ENCODE measurements at places on chromosomes 2 and 18. TPM values are rescaled to one million over a fixed set of nuclear protein-coding genes. Genes with fewer than 3 reads are reported as not detected.

GRCh38 chr18:48135436-48135966 is 205.0 kb upstream of the SMAD2 start:
- no peak for DNase-seq

- no peak for DNase-seq
These were observed 2.8 kb downstream of the PCBP1 start for GRCh38 chr2:70089983-70090525.

- DNase-seq = no peak
These were observed 285.5 kb downstream of the PHLPP1 start for GRCh38 chr18:63000839-63001238.

The CDH19 gene
- total RNA-seq = not detected

The CRYBA2 gene
- total RNA-seq = not detected

- no peak for DNase-seq
These were observed 75.0 kb downstream of the CTIF start for GRCh38 chr18:48613589-48614404.

The IL1RN gene
- total RNA-seq = 0.39 TPM

The PLA2R1 gene
- total RNA-seq = 7.5 TPM

DNA sequence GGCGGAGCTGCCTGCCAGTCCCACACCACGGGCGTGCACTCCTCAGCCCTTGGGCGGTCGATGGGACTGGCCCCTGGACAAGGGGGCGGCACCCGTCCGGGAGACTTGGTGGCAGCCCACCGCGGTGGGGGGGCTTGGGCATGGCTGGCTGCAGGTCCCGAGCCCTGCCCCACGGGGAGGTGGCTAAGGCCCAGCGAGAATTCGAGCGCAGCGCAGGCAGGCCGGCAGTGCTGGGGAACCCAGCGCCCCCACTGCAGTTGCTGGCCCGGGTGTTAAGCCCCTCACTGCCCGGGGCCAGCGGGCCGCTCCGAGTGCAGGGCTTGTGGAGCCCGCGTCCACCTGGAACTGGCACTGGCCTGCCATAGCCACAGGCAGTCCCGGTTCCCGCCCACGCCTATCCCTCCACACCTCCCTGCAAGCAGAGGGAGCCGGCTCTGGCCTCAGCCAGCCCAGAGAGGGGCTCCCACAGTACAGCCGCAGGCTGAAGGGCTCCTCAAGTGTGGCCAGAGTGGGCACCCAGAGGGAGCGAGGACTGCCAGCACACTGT is 742.9 kb upstream of the DDX18 start:
- DNase-seq = no peak

GRCh38 chr2:105090091-105090490 is 52.2 kb downstream of the MRPS9 start:
- no peak for DNase-seq

GRCh38 chr2:233699424-233700027 is 6.8 kb downstream of the UGT1A6 start:
- no peak for DNase-seq

GRCh38 chr2:144452169-144452988 is 67.5 kb downstream of the ZEB2 start:
- DNase-seq = no peak

The SERPINB13 gene
- total RNA-seq = not detected

GRCh38 chr2:144358979-144359541 is 160.9 kb downstream of the ZEB2 start:
- DNase-seq = peak; percentile 40

- DNase-seq = no peak
These were observed 75.4 kb downstream of the CDK15 start for GRCh38 chr2:201881741-201882140.

DNA sequence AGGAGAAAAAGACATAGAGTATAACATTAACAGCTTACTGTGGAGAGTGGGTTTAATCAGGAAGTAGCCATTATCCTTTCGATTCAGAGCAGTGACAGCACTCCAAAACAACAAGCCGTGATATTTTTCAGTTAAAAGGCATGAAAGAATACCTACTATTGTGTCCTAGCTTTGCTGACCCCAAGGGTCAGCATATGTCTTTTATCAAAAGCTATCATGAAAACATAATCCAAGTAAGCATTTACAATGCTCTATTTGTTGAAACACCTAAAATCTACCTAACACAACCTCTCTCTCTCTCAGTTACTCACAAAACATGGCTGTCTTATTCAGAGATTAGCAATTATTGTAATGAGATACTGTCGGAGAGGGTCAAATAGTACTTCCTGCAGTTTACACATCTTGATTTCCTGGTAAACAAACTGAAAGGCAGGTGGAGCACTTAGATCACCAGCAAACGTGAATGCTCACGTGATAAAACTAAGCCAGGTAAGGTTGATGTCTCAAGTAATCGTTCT is 100.0 kb downstream of the BAZ2B start:
- DNase-seq = peak; percentile 76

The LYPD6 gene
- 3.2 TPM for total RNA-seq
